Foreskin melanocyte (primary cell): ENCODE measurements at places on chromosomes 2 and 18.

DNA sequence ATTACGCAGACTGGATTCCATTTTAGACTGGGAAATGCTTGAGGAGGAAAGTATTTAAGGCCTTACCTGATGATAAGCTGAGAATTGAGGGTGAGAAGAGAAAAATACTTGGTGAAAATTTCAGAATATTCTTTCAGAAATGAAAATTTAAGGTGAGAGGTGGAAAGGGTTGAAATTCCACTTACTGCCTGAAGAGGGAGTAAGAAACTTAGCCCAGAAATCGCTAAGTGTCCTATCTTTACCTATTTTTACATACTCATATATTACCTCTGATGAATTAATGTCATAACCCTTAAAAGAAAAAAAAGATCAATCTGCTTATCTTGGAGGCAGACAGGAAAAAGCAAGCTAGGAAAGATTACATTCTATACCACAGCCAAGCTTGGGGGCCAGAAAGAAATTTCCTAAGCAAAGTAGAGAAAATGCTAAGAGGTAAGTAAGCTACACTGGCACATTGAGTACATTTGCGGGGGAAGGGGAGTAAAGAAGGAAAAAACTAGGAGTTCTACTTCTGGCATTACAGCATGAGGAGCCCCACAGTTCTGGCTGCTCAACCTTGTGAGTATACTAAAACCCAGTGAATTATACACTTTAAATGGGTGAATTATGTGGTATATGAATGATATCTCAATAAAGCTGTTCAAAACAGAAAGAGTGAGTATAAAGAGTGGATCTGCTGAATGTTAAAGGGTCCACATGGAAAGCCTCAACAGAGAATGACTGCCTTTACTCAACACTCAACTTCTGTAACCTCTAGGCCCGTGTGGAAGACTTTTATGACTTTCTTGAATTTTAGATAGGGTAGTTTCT, 33.8 kb downstream of the SMC6 start:
- DNase-seq: peak; percentile 7

DNA sequence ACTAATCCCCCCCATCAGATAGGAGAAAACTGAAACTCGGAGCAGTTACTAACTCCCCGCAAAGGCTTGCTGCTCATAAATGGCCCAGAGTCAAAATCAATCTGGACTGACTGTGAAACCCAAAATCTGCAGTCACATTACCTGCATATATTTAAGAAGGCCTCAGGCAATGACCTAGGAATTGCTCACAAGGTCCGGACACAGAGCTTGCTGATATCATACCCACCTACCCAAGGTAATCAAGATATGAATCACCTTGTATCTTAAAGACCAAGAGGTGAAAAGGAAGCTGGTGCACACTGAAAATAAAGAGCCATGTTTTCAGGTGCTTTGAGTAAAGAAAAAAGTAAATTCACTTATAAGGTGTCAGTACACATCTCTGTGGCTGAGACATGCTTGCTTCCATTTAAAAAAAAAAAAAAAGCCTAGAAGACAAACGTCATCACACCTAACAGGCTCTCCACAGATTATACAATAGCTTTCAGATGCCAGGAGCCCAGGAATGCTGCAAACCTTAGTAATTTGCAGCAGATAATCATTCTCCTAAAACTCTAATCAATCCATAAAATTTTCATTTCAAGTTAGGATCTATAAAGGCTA, 195.4 kb downstream of the ZEB2 start:
- no peak for DNase-seq

- no peak for DNase-seq
Observed at GRCh38 chr18:35466815-35467623, 30.7 kb downstream of the INO80C start.

DNA sequence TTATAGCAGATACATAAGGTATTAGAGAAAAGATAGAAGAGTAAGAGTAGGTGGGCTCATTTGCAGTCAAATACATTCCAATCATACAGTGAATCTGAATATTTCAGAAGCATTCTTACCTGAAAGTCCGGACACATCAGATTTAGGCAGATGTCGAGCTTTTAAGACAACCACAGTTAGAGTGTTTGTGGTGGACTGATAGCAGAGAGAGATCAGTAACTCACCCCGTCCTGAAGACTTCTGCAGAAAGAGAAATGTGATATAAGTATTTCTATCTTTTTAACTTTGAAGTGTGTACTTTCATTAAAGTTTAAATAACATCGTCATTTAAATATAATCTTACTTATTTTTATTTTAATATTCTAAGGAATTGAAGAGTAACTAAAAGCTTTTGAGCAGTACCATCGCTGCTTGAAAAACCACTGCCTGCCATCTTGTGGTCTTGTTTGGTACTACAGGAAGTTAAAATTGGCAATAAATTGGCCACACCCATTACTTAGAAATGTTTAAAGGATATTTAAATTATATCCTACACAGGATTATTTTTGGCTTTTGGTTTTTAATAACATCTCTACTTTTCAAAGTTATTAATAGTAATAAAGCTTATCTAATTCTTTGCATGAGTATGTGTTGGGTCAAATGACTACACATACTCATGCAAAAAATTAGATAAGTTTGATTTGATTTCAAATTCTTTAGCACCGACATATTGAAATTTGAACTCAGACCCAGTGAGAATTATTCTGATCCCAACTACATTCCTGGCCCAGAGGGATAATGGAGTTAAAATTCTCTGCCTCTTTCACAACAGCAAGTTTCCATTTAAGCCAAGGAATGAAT, 5.5 kb downstream of the SYT4 start:
- DNase-seq: peak; percentile 37

GRCh38 chr2:128371248-128371630, 52.6 kb upstream of the HS6ST1 start:
- DNase-seq: no peak

GRCh38 chr2:217166241-217166850, 306.5 kb upstream of the TNP1 start:
- peak; percentile 53 for DNase-seq

- peak; percentile 35 for DNase-seq
Observed at GRCh38 chr2:42775810-42776209, 11.9 kb upstream of the OXER1 start.

GRCh38 chr18:22293417-22293816, 124.0 kb downstream of the GATA6 start:
- no peak for DNase-seq

DNA sequence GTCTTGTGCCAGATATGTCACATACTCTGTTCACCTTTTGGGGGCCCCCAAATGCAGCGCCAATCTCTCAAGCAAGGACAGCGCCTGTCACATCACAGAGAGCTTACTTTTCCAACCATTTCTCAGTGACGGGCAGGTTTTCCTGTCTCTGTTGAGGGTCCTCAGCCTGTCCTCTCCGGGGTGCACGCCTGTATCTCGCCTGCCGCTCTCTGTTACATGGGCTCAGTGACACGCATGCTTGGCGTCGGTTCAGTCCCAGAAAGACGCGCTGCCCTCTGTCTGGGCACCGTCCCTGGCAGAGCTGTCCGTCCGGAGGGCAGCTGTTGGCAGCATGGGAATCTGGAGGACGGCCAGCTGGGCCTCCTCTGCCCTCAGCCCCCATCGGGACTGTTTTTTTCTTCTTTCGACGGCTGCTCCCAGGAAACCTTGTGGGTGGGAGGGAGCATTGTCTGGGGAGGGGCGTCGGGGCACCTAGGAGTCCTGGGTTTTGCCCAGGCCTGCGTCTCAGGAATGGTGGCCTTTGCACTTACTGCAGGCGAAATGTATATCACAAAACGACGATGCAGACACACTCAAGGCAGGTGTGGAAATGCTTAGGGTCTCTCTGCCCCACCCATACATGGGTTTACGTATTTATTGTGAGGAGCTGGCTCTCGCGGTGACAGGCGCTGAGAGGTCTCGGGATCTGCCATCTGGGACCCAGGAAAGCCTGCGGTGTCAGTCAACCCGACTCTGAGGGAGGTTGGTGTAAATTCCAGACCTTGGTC, 30.9 kb downstream of the RTP5 start:
- DNase-seq: no peak

DNA sequence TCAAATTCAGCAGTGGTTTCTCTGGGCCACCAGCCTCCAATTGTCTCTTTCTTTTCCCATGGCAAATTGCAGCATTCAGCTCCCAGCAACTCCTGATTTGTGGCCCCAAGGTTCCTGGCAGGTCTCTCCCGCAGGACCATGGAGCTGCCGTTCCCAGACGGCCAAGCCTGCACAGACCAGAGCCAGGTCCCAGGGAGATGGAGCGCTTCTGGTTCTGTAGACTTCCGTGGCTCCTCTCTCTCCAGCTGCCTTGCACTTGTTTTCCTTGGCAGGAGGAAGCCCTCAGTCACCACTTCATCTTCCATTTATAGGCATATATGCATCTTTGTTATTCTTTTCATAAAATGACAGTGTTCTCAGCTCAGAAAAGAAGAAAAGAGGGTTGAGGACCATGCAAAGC, 21.7 kb downstream of the TNP1 start:
- DNase-seq: no peak

GRCh38 chr2:238866656-238867277, 18.9 kb downstream of the TWIST2 start:
- no peak for DNase-seq
